ENCODE measurements at places on chromosomes 2 and 18.

- DNase-seq: no peak
Measured at GRCh38 chr18:10121786-10122515, 208.1 kb downstream of the VAPA start.

DNA sequence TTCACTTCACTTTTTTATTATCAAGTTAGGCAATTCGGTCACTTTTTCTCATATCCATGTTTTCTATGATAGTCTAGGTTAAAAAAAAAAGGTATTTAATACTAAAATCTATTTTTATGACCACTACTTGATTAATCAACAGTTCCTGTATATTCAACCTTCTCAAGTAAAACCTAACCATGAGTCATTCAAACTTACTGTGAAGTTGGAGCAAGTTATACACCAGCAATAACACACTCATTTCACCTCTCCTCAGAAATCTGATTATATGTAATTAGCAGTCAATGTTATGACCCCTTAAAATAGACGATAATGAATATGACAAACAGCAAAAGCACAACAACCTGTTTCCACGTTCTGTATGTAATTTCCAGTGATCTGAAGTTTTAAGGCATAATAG, 35.0 kb upstream of the ADAM17 start:
- no peak for DNase-seq

GRCh38 chr2:128549646-128550260, 231.1 kb upstream of the HS6ST1 start:
- DNase-seq: no peak

- no peak for DNase-seq
Measured at GRCh38 chr2:30997979-30998378, 140.3 kb downstream of the GALNT14 start.

DNA sequence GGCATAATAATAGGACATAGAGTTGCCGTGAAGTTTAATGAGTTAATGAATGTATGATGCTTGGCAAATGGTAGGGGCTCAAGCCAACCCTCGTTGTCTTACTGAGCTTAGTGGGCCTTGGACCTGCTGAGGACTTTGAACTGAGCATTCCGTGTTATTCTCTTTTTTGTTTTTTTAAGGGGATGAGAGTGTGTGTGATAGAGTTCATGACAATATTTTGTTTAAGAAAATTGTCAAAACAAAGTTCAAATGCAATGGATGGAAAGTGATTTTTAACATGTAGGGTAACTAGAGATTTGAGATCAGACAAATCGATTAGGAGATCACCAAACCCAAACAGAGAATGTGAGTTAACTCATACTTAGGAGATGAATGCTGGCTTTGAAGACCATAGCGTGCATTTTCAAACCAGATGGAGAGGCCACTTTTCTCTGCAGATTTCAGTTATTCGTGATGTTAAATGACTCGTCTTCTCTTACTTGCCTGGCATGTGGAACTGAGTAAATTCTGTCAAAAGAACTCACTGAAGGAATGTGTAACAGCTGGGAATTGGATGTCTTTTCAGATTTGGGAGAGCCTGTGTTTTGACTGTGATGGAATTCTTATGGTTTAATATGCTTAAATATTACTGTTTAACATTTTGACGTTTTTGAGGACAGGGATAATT, 88.7 kb downstream of the NEDD4L start:
- no peak for DNase-seq
